ENCODE measurements at places on chromosomes 5 and 9.

DNA sequence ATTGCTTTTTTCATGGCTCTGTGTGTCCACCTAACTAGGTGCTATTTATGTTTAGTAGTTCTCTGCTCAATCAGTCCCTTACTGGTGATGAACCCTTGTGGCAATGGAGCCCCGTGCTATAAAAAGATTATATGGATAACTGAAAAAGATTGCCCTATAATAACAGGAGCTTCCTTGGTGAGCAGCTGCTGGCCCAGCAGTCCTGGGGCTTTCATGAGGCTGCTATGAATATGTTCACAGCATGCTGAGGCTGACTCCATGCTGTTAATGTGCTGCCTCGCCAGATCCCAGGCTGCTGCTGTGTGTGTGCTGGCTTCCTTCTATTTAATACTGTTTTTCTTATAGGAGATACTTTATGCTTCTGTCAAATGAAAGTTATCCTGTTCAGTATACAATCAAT, 357.5 kb downstream of the TAF11L14 start:
- no peak for DNase-seq

GRCh38 chr5:61953913-61954312, 352.1 kb upstream of the KIF2A start:
- DNase-seq = no peak

DNA sequence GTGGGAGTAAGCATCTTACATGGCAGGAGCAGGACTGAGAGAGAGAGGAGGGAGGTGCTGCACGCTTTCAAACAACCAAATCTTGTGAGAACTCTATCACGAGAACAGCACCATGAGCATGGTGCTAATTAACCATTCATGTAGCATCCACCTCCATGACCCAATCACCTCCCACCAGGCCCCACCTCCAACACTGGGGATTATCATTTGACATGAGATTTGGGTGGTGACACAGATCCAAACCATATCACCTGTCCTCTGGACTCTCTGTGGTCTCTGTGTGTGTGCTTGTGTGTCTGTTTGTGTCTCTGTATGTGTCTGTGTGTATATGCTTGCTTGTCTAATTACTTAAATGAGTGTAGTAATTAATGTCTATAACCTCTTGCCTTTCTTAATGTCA, 31.1 kb downstream of the SEC61B start:
- no peak for DNase-seq

GRCh38 chr9:134807716-134808446, 72.7 kb upstream of the FCN2 start:
- no peak for DNase-seq

GRCh38 chr9:135701959-135702721, at the start of gene KCNT1:
Gene KCNT1, plus strand, starts transcription at chr9:135702185. Its CDS starts 74 bp downstream, at chr9:135702259.
- DNase-seq = peak; percentile 41

- DNase-seq = no peak
Measured at GRCh38 chr5:107820429-107820828, 149.7 kb upstream of the EFNA5 start.

- DNase-seq = peak; percentile 19
Measured at GRCh38 chr9:4985386-4986266, 554 bp downstream of the JAK2 start.

- DNase-seq = no peak
Measured at GRCh38 chr5:135999406-136000139, 29.2 kb upstream of the TGFBI start.

- DNase-seq = no peak
Measured at GRCh38 chr5:141639357-141640050, 2.7 kb downstream of the RELL2 start.

DNA sequence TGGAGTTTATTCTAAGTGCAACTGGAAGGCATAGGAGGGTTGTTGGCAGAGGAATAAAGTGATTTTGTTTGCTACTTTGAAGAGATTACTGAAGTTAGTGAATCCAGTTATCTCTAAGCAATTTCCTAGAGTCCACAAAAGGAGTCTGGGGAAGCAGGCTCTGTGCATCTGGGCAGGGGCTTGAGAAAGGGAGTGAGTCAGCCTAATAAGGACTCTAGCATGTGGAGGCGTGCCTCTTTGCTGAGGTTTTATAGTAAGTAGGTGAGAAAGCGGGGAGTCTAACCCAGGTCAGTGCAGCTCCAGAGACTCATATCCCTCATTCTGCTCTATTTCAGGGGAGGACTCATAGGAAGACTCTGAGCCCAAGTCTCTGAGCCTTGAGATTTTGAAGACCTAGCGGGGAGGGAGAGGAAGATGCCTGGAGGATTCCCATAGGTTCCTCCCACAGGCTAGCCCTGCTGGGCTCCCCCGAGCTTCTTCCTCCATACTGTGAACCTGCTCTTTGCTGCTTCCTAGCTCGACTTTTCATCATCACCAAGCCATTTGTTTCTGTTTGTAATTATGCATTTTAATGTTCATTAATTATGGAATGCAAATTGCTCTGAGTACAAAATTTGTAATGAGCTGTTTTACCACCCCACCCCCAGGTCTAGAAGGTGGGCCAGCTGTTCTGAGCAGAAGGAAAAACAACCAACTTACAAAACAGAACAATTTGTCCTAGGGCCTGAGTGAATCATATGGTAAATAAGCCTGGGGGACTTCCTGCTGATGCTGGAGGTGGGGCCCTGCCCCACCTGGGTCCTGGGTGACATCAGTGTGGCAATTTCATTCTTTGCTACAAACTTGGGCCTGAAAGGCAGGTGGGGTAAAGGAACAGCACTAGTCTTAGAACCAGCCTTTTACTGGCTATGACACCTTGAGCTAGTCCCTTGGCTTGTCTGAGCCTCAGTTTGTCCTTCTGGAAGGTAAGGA, 150.2 kb downstream of the TRIM32 start:
- DNase-seq = no peak

DNA sequence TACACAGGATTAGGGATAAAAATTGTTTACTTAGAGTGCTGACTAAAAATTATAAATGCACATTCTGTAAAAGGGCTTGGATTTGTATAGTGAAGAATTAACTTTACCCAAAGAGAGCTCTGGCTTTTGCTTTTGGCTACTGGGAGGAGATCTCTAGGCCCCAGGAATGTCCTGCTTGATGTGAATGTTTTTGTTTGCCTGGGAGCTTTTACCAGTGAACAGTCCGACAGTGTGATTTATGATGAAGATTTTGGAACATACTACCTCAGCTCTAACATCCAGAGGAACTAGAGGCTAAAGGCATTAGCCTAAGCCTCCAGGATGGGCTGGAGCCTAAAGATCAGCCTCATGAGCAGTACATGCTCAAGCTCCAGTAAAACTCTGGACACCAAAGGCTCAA, 103.7 kb upstream of the RFX3 start:
- no peak for DNase-seq

DNA sequence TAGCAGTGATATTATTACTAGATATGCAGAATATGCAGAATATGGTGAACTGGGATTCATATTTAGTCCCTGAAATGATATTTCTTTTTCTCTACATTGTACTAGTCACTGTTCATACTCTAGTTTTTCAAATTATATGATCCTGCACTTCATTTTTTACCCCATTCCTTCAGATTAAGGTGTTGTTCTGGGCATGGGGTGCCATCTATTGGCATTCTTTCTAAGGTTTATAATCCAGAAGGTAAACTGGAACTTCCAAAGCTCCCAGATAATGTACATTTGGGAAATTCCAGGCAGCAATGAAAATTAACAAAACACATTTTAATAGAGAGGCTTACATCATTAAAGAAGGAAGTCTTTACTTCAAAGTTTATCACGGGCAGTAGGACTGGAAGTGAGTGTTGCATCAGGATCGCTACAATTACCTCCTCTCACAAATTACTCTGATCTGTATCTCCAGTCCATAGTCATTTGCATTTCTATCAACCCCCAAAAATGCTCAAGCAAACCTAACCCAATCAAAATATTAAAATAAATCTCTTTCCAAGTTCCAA, 12.5 kb downstream of the RFX3 start:
- no peak for DNase-seq

DNA sequence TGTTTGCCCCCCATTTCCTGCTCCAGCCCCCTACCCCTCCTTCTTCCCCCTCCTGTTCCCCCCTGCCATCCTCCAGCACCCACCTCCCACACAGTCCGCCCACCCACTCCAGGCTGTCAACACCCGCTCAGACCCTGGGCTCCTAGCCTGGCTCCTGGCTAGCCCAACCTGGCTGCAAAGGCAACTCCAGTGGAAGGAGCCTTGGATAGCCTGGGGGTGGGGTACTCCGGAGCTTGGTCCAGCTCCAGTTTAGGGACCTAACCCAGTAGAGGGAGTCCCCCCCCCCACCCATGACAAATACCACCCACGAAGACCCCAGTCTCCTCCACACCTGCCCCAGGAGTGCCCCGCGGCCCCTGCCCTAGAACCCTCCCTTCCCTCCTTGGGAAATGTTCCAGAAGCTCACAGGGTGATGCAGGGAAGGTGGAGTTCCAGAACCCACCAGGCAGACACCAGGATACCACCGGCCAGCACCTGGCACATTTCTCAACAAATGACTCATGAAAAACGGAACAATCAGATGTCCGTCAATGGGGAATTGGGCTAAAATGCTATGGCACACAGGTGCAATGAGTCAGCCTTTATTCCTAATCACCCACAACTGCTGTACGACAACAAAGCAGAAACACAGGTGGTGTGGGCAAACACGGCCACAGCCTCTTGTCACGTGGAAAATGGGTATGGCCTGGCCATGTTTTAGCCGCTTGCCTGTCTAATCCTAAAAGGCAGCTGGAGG, 901 bp upstream of the SLC12A7 start:
- no peak for DNase-seq

- no peak for DNase-seq
Measured at GRCh38 chr9:80811003-80811402, 878.3 kb downstream of the TLE1 start.

DNA sequence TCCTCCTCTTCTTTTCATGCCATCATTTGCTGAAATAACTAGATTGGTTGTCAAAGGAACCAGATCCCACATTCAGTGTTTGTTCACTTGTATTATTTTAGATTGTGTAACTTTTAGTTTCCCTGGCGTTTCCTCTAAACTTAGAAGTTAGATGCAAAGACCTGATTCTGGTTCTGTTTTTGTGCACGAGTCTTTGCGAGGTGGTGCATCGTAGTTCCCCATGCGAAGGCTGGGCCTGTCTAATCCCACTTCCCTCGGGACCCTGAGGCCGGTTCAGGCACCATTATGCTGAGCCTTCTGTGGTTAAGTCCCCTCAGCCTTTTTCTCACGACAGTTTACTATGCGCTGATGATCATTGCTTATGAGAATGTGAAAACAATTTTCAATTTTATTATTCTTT, 219.1 kb upstream of the OTULINL start:
- DNase-seq = no peak

- DNase-seq = no peak
Measured at GRCh38 chr5:115461506-115462290, 82.9 kb downstream of the FEM1C start.

GRCh38 chr5:133356396-133356983, 255.9 kb downstream of the FSTL4 start:
- no peak for DNase-seq

DNA sequence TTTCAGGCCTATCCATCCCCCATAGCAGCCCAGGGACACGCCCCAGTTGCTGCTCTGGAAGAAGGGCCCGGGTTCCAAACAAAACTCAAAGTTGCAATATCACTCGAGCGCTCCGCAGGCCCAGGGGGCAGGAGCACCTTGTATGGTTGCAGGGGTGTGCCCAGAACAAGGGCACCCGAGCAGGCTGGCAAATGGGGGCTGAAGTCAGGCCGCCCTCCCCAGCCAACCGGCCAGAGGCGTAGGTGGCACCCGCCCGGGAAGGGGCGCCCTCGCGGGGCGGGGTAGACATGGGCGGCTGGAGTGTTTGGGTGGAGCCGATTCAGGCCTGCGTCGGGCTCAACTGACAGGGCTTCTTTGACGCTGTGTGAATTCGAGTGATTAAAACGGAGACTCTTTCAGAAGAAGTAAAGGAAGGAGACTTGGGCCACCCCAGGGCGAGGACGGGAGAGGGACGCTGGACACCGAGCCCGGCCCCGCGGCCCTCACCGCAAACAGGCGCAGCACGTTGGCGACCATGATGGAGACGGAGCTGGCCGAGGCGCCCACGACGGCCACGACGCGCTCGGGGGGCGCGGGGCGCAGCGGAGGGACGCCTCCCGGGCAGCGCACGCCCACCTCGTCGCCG, 1.1 kb downstream of the GRM6 start:
- no peak for DNase-seq

DNA sequence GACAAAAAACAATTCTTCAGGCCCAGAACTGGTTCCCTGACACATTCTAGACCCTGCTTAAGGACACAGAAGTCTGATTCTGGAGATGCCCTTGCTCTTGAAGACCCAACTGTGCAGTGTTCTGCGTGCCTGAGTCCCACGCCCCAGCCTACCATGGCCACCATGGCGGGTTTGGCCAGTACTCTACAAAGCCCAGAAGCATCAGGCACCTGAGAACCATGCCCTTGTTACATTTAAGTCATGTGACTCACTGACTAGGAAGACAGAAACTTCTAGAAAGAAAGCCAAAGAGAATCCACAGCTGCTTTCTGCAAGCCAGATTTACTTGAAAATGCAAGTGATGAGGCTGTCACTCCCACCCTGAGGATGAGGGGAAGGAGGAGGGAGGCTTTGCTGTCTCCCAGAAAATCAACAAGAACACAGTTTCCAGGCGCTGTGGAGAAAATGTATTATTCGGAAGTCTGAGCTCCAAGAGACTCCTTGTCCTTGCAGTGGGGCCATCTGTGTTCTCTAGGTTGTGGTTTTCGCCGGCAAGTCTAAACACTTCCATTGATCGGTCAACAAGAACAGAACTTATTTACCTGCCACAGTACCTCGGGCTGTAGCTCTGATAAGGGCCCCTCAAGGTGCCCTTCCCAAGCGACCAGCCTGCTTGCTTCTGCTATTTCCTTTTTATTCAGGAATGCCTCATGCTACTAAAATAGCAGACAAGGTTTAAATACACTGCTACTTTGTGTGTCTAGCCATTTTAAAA, 81.3 kb upstream of the DMRT1 start:
- no peak for DNase-seq

DNA sequence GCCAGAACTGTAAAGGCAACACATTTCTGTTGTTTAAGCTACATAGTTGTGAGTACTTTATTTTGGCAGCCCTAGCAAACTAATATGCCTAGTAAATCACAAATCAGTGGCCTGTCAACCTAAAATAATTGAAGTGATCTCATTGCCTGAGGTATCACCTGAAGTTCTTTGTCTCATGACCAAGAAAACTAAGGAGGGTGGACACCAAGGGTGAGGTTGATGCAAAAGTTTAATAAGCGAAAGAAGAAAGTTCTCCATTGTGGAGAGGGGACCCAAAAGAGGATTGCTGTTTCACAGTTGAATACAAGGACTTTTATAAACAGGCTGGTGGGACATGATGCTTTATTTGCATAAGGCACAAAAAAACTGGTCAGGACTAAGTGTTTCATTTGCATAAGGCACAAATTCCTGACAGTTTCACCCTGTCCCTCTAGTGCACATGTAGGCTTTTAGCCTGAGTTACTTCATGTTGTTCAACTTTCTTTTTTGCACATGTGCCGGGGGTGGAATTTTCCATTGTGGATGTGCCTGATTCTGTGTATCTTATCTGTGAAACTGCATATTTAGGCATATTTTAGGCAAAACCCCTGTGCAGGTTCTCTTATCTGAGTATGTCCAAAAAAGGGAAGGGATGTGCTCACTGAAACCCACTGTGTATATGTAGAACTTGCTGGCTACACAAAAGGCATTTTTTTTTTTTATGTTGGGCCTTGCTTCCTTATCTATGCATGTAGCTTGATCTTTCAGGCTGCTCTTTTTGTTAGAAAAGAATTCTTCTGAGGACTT, 108.6 kb upstream of the RAI14 start:
- no peak for DNase-seq

- DNase-seq = no peak
Measured at GRCh38 chr9:27108981-27109541, at the start of gene TEK. Gene TEK, plus strand, starts transcription at chr9:27109225. Its CDS starts 366 bp downstream, at chr9:27109591.
